ENCODE measurements at places on chromosomes 2 and 18.
A peak's percentile ranks its signal among the peaks of the same experiment; 100 is the strongest.

- DNase-seq = no peak
These were observed 1.5 kb downstream of the CIDEA start for GRCh38 chr18:12255626-12256026.

DNA sequence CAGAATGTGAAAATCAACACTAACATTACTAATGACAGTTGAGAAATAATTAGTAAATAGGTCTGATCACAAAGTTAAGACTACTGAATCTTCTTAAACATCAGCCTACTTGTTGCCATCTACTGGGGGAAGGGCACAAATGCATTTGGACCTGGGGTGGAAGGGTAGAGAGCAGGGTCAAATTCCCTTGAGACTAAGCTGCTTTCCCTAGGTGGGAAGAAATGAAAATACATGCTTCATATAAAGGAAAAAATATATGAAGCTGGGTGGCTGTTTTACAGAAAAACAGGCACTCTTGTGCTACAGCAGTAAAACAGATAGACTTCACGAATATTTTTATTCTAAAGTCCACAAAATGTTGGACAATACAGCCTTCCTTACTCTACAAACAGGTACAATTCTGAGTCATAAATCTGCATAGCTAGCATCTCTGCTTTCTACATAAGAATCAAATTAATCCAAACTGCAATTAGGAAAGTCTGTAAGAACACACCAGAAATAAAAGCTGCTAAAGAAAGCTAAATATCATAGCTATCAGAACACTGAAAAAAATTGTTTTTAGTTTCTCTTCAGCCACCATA is 10.9 kb downstream of the TRIP12 start:
- DNase-seq = no peak

- no peak for DNase-seq
These were observed 62.4 kb downstream of the TANC1 start for GRCh38 chr2:159030674-159031380.

- no peak for DNase-seq
These were observed 11.3 kb downstream of the SMAD7 start for GRCh38 chr18:48939205-48940097.

GRCh38 chr2:33510586-33510968 is 34.1 kb downstream of the RASGRP3 start:
- no peak for DNase-seq

DNA sequence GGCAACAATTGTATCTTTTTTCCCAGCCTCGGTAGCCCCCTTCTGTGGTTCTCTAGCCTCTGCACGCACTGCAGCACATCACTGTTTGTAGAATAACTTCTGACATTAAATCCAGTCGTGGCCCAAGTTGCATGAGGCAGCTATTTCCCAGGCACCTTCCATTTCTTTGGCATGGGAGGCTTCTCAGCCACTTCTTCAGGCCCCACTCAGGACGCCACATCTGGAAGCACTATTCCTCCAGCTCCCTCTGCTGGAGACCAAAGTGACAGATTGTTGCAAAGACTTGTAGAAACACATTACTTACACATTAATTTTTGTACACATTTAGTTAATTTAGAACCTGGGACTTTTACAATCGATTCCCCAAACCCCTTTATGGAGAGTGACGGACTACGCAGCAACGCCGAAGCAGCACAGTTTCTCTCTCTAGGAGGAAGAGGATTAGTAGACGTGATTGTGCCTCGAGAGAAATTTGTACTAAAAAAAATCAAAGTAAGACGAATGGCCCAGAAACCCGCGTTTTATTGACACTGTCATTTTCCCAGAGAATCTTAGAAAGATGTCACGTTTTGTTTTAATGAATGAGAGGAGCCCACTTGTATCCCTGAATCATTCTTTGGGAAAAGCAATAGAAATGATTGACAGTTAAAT is 57.8 kb upstream of the RGPD5 start:
- peak; percentile 6 for DNase-seq

DNA sequence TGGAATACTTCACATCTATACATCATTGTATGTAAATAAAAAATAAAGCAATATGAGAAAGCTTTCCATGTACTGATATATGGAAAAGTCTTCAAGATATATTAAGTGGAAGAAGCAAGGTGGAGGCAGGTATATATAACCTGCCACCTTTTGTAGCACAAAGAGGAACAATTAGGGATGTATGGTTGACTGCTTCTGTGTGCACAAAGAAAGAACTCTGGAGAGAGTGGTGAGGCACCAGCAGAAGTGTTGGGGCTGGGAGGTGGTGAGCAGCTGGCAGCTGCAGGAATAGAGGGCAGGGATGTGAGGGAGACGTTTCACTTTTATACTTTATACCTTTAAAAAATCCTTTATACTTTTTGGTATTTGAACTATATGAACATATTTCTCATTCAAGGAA is 26.1 kb downstream of the KIF5C start:
- no peak for DNase-seq

GRCh38 chr2:229684942-229685562 is 29.3 kb downstream of the DNER start:
- DNase-seq = no peak

GRCh38 chr2:201483342-201483741 is 31.8 kb downstream of the STRADB start:
- no peak for DNase-seq

DNA sequence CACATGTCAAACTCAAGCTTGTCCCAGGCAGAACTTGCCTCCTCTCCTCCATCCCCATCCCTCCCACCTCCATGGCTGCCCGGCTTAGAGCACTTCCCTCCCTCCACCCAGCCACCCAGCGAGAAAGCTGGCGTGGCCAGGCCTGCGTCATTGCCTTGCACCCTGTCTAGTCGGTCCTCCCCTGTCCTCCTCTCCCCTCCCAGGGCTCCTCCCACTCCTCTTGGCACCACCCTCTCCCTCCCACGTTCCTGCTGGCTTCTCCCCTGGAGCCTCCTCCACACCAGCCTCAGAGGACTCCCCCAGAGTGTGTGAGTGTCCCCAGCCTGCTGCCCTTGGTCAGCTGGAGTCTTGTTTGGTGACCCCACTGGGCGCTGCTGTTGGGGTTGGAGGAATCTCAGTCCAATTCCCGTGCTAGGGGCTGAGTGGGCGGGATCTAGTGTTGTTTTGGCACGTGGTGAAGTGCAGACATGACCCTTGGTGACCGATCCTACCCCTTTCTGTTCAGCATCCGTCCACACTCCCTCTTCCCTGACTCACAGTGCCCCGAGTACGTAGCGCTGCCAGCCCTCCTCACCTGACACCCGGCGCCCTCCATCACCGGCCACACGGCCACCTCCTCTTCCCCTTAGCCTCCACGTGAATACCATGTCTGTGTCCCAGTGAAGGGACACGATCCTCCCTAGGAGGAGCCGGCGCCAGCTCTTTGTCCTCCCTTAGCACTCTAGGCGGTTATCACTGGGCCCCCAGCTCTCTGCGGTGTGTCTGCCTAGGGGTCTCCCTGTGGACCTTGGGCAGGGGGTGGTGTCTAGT is 41.4 kb downstream of the ATP6V1C2 start:
- no peak for DNase-seq

Measured in Jurkat, Clone E6-1 (cell line).